ENCODE measurements at places on chromosomes 11 and 22. TPM values are rescaled to one million over a fixed set of nuclear protein-coding genes. Genes with fewer than 3 reads are reported as not detected.

GRCh38 chr22:36328635-36329253 is 59.0 kb downstream of the MYH9 start:
- DNase-seq, result no peak

- no peak for DNase-seq
These were observed 106.7 kb downstream of the MORC2 start for GRCh38 chr22:30861688-30862552.

DNA sequence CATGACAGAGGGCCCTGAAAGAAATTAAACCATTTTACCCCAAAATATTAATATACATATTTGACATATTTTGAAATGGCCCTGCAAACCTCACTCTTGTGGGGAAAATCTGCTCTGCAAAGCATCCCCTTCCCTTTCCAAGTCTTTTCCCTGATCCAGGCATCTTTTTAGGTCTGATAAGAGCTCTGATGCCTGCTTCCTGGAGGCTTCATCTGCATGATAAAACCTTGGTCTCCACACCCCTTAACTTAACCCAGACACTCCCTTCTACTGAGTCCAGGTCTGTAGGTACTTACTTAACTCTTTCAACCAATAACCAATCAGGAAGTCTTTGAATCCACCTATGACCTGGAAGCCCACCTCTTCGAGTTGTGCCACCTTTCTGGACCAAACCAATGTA is 1.8 kb upstream of the LGALS12 start:
- DNase-seq, result no peak

DNA sequence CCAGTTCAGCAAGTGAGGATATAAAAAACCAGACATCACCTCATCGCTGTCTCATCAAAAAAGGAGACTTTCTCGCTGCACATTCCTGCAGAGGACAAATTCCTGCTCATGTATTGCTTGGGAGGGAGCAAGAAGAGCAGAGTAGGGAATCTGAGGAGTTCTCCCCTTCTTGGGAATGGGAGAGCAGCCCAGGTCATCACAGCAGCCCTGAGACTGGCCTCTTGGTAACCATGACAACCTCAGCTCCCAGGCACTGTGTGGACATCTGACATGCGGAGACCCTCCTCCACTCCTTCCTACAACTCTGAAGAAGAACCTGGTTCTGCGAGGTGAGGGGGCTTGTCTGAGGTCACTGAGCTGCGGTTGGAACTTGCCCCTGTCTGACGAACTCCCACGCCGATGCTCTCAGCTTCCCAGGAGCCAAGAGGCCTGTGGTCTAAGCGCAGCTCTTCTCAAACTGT is 17.9 kb downstream of the RFPL1 start:
- no peak for DNase-seq

Gene SLC22A12
- polyA plus RNA-seq, result 3.8 TPM

- no peak for DNase-seq
These were observed 7.1 kb downstream of the SFI1 start for GRCh38 chr22:31503211-31503964.

Gene ANGPTL5
- polyA plus RNA-seq, result not detected

GRCh38 chr11:107605061-107606006 is 14.4 kb downstream of the ELMOD1 start:
- DNase-seq, result no peak

Gene GTSE1
- polyA plus RNA-seq, result 25.2 TPM

DNA sequence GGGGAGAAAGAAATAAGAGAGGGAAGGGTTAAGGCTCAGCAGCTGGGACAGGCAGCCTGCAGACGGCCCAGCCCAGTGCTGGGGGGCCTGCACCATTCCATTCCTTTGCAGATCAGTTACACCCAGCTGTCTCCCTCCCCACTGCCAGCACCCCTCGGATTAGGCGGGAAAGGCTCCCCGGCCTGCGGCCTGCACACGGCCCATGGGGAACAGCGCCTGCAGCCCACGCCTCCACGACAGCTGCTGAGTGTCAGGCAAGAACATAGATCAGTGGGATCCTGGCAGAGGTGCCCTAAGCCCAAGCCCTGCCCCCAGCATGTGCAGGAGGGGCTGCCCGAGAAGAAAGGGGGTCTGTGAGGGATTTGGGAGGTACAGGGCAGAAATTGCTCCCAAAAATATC is 65.8 kb upstream of the MYOD1 start:
- DNase-seq, result no peak

DNA sequence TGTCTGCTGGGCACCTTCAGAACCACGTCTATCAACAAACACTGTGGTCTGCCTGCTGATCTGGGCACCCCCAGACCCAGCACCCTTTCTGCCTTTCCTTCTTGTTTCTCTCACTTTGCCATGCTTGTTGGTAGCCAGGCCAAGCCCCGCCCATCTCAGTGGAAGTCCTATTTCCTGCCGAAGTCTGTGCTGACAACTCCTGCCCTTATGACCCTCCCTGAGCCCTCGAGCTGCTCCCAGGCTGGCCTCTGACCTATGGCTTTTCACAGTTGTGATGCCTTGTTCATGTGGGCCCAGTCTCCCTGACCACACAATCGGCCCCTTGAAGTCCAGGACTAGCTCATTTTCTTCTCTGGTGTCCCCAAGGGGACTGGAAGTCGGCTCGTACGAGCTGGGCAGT is 132.1 kb downstream of the DSCAML1 start:
- DNase-seq, result no peak

- DNase-seq, result no peak
These were observed 135.7 kb downstream of the COMMD9 start for GRCh38 chr11:36153551-36153950.

Gene PIM3
- polyA plus RNA-seq, result 12.3 TPM

Gene FAM227A
- 12.0 TPM for polyA plus RNA-seq

Gene IGLL5
- not detected for polyA plus RNA-seq

DNA sequence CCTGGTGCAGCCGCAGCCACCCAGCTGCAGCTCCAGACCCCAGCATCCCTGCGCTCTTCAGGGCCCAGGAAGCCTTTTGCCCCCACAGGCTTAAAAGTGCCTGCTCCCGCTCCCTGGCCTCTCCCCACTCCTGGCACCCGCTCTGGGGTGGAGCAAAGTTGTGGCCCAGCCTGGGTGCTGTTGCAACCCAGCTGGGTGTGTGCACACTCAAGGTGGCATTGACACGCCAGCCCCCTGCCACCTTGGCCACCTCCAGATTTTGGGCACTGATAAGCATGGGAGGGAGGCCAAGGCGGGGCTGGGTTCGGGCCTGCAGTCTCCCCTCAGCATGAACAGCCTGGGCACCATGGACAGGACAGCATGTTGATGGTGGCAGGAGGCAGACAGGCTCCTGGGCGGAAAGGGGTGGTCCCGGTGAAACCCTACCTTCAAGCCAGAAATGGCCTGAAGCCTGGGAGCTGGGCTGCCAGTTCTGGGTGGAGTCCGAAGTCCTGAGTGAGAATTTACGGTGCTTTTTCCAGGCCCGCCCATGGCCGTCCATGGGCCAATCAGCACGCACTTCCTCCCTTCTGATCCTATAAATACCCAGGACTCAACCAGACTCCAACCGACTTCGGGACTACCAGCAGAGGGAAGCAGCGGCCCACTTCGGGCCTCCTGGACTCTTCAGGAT is 23.6 kb upstream of the RNASEH2C start:
- no peak for DNase-seq

DNA sequence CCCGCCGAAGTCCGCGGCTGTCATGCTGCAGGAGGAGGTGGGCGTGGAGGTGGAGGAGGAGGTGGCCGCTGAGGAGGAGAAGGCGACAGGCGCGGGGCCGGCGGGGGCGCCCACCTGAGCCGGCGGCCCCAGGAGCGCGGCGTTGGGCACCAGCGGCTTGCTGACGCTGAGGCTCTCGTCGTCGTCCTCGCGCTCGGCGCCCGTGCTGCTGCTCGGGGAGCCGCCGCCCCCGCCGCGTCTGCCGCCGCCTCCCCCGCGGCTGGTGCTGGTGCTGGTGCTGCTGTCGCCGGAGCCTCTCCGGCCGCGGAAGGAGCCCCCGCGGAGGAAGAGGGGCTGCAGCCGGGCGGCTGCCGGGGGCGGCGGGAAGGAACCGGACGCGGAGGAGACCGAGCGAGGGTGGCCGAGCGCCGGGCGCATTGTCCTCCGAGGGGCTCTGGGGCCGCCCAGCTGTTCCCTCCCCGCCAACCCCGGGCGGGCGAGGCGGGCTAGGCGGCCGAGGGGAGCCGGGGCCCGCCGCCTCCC is 388 bp downstream of the TMEM121B start:
- DNase-seq, result peak; percentile 20

DNA sequence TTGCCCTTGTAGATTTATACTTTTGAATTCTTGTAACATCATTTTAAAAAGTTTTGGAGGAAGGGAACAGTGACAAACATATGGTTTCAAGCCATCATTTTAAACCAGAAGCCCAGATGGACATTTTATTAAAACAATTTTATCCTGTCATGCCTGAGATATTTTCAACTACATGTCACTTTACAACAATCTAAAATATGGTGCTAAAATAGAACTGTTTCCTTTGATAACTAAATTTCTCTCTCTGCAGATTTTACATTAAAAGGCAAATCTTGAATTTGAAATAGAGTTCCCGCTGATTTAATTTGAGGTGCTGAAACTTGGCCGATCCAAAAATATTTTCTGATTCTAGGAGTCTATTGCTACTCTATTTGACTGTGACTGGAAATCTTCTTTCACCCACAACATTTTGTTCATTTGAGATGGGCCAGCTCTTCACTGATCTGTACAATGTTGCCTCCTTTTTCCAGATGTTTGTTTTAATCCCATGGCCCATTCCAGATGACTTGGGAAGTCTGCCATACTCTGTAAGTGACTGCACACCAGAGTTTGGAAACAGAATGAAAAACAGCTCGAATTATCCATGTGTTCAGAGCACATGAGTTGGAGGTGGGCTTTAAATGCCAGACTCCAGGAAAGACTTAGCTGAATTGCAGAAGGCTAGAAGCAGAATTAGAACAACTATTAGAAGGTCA is 402.5 kb downstream of the TMEM135 start:
- no peak for DNase-seq

- no peak for DNase-seq
These were observed 22.1 kb downstream of the THOC5 start for GRCh38 chr22:29531419-29531818.

- peak; percentile 95 for DNase-seq
These were observed 12.1 kb upstream of the NFAM1 start for GRCh38 chr22:42444077-42444904.

DNA sequence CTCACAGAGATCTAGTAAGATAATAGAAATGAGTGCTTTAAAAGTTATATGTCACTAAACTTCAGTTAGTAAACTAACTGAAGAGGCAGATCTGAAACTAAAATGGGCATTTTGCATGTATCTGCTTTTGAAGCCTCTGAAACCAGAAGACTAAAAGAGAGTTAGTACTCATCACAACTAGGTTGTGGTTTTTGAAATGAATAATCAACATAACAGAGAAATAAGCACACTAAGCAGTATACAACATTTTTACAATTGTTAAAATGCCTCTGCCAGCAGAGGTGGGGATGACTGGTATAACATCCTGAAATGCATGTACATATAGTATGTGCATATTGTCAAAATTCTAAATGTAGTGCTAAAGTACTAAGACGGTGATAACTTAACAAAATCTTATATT is 564.5 kb downstream of the DLG2 start:
- DNase-seq, result no peak

DNA sequence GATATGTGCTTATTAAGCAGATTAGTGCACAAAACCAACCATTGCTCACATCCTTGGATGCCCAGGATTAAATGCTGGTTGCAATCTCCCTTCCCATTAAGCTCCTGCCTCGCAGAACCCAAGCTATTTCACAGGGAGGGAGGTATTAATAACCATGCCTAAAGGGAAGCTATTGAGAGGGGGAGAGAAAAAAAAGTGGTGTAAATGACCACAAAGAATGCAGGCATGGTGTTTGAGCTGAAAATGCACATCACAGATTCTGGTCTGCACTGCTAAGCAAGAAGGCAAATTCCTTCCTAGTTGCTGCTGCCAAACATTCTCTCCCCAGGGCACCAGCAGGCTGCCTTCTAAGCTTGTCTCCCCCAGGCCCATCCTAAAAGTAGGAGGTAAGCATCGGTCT is 92.0 kb upstream of the ISX start:
- DNase-seq, result no peak

DNA sequence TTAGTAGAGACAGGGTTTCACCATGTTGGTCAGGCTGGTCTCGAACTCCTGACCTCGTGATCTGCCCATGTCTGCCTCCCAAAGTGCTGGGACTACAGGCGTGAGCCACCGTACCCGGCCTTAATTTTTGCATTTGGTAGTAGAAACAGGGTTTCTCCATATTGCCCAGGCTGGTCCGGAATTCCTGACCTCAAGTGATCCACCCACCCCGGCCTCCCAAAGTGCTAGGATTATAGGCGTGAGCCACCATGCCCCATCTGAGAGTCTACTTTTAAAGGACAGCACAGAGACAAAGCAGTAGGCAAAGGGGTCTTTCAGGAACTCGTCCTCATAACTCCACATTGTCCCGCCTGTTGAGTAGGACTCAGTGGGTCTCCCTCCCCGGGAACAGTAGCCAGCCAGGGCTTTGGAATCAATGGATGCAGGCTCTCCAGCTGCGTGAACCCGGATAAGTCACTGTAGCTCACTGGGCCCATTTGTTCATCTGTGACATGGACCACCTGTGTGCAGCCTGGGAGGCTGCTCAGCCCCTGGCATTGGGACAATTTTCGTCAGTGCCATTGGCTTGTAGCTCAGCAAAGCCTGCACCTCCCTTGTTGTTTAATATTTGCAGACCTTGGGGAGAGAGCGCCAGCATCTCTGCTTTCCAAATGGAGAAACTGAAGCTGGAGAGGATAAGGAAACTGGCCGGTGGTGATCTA is 86.1 kb downstream of the ARHGAP8 start:
- DNase-seq, result no peak

Gene TRIM49
- not detected for polyA plus RNA-seq

- DNase-seq, result no peak
These were observed 95.4 kb upstream of the TIMP3 start for GRCh38 chr22:32706149-32706548.

Gene RTL10
- 24.5 TPM for polyA plus RNA-seq

GRCh38 chr11:1217151-1217550 is 5.7 kb upstream of the MUC5B start:
- DNase-seq, result no peak

Gene HPX
- 4.8 TPM for polyA plus RNA-seq

GRCh38 chr11:93604008-93604660 is 57.3 kb upstream of the CEP295 start:
- no peak for DNase-seq

Gene OR8D2
- polyA plus RNA-seq, result not detected

- no peak for DNase-seq
These were observed 765 bp downstream of the ZFPL1 start for GRCh38 chr11:65084598-65085375.

DNA sequence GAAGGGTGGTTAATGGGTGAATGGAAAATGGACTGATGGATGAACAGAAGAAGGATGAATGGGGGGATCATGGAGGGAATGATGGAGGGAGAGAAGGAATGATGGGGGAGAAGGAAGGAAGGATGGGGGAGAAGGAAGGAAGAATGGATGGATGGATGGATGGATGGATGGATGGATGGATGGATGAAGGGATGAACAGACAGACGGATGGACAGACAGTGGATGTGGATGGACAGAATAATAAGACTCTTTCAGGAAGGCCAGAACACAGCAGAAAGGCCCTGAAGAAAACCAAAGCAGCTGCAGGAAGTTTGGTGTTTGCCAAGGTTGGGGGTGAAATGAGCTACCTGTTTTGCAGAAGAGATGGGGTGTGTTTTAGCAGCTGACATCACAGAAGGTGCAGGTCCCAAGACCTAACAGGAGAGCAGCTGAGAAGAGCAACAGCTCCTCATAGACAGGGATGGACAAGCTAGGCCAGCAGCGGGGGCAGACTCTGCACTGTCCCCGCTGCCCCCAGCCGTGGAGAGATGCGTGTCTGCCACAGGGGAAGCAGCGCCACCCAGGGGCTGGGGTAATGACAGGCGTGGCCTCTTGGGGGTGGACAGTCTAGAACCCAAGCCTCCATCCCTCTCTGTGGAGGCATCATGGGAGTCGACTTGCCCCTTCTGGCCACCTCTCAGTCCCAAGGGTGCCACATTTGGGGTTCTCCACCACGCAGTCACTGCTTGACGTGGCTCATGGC is 17.9 kb downstream of the C1QTNF6 start:
- no peak for DNase-seq
